ENCODE measurements at places on chromosomes 13 and 19.

DNA sequence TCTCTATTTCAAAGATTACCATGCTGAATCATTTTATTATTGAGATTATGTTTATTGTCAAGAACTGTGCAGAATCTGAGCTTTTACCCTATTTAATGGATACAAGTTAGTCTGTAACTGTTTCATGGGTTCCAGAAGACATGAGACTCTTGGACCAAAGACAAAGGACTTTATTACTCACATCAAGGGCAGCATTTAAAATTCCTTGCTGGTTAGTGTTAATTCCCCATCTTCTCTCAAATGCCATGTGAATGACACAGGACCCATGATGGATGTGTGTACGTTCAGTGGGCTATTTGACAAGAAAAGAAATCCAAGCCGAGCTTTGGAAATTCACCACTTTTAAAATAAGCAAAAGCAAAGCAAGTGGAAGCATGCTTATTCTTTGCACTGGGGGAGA is 139.9 kb downstream of the PCDH20 start:
- DNase-seq: no peak

- no peak for DNase-seq
These were observed 5.3 kb downstream of the PTBP1 start for GRCh38 chr19:802498-803098.

DNA sequence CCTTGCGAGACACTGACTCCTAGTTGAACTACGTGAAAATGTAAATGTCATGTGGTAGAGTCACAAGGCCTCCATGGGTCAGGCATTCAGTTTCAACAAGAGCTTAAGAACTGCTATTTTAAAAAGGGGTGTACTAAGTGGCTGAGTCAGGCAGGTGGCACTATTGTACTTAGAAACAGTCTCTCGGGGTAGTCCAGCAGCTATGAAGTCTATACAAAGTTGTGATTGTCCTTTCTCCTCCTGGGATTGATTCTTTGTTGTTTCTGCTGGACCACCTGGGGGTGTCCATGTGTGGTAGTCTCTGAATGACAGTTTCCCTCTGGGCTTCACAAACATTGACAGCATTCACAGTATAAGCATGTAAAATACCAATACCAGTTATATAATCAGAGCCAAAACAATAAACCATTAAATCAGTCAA is 33.0 kb downstream of the UGGT2 start:
- no peak for DNase-seq

- DNase-seq: no peak
These were observed 2.4 kb downstream of the SPART start for GRCh38 chr13:36343766-36344165.

- no peak for DNase-seq
These were observed 47.6 kb downstream of the PTPRS start for GRCh38 chr19:5292822-5293611.

DNA sequence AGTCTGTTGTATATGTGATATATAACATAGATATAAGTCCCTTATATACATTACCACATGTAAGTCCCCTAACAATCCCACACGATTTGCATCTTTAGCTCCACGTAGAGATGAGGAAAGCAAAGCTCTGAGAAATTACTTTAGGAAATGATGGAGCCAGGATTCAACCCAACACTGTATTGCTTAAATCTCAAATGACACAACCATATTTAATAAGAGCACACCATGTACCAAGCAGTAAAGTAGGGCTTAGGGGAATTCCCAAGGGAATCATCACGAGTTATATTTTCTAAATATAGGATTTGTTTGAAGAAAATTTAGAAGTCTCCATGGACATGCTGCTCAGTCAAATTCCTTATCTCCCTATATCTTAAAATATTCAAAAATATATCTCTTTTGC is 61.3 kb upstream of the POMP start:
- no peak for DNase-seq

GRCh38 chr19:46660551-46661019 is 397 bp downstream of the DACT3 start:
- no peak for DNase-seq

- no peak for DNase-seq
These were observed 13.9 kb upstream of the PAK4 start for GRCh38 chr19:39111593-39112199.

GRCh38 chr19:38792250-38793111 is 3.5 kb downstream of the LGALS7B start:
- no peak for DNase-seq

GRCh38 chr19:6033744-6034264 is 55.9 kb upstream of the RANBP3 start:
- no peak for DNase-seq

GRCh38 chr19:39168258-39169142 is 28.3 kb upstream of the NCCRP1 start:
- no peak for DNase-seq

DNA sequence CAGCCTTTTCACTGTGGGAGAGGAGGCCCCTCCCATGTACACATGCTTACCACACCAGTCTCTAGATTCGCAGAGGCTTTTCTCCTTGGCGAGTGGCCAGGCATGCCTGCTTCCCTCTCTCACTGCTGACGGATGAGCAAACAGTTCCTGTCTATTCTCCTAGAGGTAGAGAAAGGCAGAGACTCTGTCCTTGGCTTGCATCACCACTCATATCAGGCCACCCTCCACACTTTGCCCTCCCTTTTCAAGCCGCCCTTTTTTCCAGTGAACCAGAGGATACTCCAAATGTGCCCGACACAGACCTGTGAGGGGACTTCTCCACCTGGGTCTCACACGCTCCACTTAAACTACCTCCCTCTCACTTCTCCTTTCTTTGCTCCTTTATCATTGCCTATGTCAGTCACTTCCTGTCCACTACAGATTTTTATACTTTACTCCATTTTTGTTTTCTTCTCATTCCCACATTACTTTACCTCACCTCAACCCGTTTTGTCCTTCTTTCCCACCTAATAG is 284.6 kb downstream of the DNAJC15 start:
- DNase-seq: no peak

- DNase-seq: no peak
These were observed 27.7 kb downstream of the TUBA3C start for GRCh38 chr13:19153782-19154450.

- no peak for DNase-seq
These were observed at the start of gene PPFIA3 for GRCh38 chr19:49119411-49120324. PPFIA3 (plus strand) TSS chr19:49119544; CDS start chr19:49127874, 8,330 bp downstream.

GRCh38 chr13:59088716-59089115 is 1075.0 kb downstream of the DIAPH3 start:
- no peak for DNase-seq

DNA sequence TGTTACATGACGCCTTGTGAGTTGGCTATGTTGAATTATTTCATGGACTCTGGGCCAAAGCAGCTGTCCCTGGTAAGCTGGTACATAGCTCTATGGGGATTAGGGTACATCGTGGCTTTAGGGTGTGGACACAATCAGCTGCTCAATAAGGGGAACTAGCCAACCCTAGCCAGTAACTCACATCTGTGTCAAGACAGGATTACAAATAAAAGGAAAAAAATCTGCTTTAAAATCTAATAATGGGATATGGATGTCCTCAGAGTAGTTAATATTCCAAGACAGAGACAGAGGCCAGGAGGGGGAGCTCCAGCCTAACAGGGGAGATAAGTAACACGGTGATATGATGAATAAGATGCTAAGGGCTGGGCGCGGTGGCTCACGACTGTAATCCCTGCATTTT is 21.1 kb upstream of the ZNF766 start:
- DNase-seq: no peak

- no peak for DNase-seq
These were observed 5.5 kb upstream of the EMP3 start for GRCh38 chr19:48319647-48320541.

- no peak for DNase-seq
These were observed 1.1 kb upstream of the PRAM1 start for GRCh38 chr19:8503510-8503909.

DNA sequence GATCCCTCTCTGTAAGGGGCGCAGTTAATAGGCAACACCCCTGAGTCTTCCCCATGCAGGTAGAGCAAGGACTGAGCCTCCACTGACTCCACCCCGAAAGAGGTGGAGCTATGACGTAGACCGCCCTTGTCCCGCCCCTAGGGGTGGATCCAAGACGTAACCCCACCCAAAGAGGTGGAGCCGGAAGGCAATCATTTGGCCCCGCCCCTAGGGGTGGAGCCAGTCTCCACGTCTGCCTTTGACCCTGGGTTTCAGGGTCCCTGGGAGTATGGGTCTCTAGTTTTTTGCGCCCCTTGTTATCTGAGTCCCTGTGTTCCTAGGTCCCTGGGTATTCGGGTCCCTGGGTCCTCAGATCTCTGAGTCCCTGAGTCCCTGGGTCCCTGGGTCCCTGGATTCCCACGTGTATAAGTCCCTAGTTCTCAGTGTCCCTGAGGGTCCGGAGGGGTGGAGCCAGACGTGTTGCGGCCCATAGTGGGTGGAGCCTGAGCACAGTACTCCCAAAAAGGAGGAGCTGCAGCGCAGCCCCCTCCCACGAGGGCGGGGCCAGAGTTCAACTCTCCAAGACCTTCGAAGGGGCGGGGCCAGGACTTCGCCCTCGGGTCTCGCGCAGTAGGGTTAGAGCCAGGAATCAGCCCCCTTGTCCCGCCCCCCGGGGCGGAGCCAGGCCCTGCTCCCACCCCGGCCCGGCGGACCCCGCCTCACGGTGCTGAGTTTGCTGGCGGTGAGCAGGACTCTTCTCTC is 5.3 kb downstream of the DENND1C start:
- no peak for DNase-seq

GRCh38 chr13:63279136-63279535 is 1863.5 kb upstream of the PCDH20 start:
- DNase-seq: no peak

GRCh38 chr13:25764378-25764777 is 287.4 kb downstream of the SHISA2 start:
- no peak for DNase-seq

DNA sequence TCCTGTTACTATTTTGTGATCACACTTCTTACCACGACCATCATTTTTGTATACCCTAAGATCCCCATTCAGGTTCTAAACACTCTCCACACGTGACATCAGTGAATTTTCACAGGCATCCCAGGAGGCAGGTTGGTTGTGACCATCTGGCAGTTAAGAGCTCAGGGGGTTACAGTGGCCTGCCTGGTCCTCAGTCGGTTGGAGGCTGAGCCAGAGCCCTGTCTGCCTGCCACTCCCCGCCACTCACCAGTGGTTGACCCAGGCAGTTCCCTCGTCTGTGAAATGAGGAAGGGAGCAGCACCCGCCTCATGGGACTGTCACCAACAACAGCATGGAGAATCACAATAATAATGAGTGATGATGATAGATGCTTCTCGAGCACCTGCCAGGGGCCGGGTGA is 36.4 kb upstream of the EHD2 start:
- no peak for DNase-seq

GRCh38 chr19:44824761-44825160 is 15.9 kb downstream of the BCAM start:
- DNase-seq: no peak

DNA sequence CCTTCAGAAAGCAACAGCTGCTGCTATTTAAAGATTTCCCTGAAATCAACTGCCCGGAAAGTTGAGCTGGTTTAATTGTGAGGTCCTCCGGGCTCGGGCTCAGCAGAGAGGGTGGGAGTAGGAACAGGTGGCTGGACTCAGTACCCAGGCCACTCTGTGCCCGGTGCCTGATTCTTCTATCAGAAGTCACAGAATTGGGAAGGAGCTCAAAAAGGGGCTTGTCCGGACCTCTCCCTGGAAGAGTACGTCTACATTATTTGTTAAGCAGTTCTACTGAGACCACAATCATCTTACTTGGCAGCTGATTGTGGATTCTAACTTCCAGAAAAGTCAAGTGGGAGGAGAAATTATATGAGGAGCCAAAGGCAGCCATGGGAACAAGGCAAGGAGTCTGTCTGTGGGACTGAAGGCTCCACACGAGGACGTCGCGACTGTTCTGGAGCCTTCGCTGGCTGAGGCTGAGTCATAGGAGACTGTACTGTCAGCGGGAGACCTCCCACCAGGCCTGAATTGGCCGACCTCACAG is 91.7 kb upstream of the ANKRD10 start:
- no peak for DNase-seq

DNA sequence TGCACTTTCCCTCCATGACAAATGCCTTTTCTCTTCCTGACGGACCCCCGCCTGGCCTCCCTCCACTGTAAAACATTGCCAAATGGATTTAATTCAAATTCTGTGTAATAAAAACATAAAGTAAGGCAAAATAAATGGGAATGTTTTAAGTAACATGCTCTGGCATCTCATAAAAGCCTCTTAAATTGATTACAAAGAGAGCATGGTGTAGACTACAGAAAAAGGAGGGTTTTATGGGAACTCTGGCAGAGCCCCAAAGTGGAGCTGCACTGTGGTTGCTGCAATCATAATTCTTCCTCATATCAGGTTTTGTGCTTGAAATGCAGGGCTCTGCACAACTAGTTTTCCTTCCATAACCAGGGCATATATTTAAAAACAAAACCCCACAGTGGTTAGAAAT is 44.3 kb upstream of the SIAH3 start:
- no peak for DNase-seq

DNA sequence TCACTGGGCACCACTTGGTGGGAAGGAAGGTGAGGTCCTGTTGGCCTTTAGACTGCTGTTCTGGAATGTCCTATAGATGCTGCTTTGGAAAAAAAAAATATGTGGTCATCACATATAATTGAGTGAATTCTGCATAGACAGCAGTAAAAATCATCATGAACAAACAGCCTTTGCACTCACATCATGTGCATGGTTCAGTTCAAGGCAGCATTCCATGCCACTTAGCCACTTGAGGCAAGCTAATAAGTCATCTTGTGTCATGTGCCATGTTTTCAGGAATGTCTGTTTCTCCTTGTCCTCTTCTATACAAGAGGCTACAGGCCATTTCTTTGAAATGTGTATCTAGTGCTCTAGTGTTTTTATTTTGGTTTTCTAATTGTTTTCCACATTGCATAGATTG is 43.9 kb upstream of the TSC22D1 start:
- DNase-seq: no peak

- no peak for DNase-seq
These were observed 26.9 kb downstream of the GAS6 start for GRCh38 chr13:113836768-113837559.

GRCh38 chr19:40739871-40740703 is 10.2 kb downstream of the ACTMAP start:
- no peak for DNase-seq

- no peak for DNase-seq
These were observed 273.8 kb downstream of the LHFPL6 start for GRCh38 chr13:39329182-39329639.

- DNase-seq: no peak
These were observed 11.7 kb upstream of the SULT2A1 start for GRCh38 chr19:47897861-47898260.

DNA sequence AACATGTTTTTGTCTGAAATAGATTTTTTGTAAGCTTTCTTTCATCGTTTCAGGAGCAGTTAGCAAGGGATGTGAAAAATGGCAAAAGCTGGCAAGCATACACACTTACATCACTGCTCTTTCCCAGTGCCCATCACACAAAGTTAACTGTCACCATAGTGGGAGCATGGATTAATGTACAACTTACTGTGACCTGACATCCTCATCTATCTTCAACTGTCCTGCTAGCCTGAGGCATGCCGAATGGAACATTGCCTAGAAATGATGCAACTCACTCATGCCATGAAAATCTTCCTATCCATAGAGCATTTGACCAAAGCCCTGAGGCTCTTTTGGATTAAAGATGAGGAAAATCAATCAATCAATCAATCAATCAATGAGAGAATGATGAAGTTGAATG is 491.7 kb upstream of the SLC10A2 start:
- no peak for DNase-seq

- DNase-seq: no peak
These were observed 6.9 kb downstream of the RAB8A start for GRCh38 chr19:16118489-16119033.

- no peak for DNase-seq
These were observed 557.0 kb downstream of the SLITRK1 start for GRCh38 chr13:83325125-83325853.

- no peak for DNase-seq
These were observed 17.4 kb downstream of the NMRK2 start for GRCh38 chr19:3949997-3950859.

- no peak for DNase-seq
These were observed 356.9 kb downstream of the DIAPH3 start for GRCh38 chr13:59806801-59807200.

All from cerebellar nuclear complex (tissue), 1 donor.